ENCODE measurements at places on chromosomes 5 and 9. TPM values are rescaled to one million over a fixed set of nuclear protein-coding genes. Genes with fewer than 3 reads are reported as not detected.

- no peaks in the 10 kb centered on the region for H3K36me3 ChIP-seq
- no peak overlapping the region for H3K4me3 ChIP-seq
- no peaks in the 10 kb centered on the region for H3K4me1 ChIP-seq
- no peak overlapping the region for H3K27ac ChIP-seq
- peaks cover 2% of the 10 kb centered on the region for H3K27me3 ChIP-seq
These were observed 32.6 kb downstream of the GABRB2 start for GRCh38 chr5:161513942-161514341.

Gene PTGER4
- 9.6 TPM for total RNA-seq

- no peak overlapping the region for H3K4me3 ChIP-seq
- no peak overlapping the region for H3K27ac ChIP-seq
- no peaks in the 10 kb centered on the region for H3K27me3 ChIP-seq
- no peak for DNase-seq
- H3K36me3 ChIP-seq, result no peaks in the 10 kb centered on the region
These were observed 70.6 kb downstream of the HMHB1 start for GRCh38 chr5:143882520-143882919.

DNA sequence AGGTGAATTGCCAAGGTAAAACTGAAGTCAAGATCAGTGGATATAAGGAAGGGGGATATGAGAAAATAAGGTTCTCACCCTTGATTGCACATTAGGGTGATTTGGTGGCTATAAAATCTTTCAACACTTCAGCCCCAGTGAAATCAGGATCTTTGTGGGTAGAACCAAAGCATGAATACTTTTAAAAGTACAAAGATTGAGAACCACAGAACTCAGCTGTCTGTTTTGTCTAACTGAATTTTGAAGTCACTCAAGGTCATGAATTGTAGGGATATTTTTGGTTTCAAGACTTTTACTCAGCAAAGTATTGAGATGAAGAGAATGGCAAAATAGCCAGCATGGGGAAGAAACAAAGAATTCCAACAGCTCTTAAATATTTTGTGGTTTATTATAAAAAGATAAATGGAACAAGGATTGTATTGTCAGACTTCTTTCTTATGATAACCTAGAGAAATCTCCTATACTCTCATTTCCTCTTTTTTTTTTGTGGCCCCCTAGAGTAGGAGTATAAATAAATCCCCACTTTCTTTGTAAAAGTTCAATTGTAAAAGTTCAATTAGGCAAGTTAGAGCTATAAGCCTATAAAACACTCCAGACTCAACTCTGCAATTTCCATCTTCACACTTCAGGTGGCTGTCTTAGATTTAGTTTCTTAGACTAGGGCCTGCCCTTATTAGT, 272.9 kb downstream of the PDE4D start:
- H3K36me3 ChIP-seq, result 0 out of 2 replicates have a peak, but pooled peaks cover 3% of the 10 kb centered on the region
- H3K4me1 ChIP-seq, result no peaks in the 10 kb centered on the region
- no peak for DNase-seq

DNA sequence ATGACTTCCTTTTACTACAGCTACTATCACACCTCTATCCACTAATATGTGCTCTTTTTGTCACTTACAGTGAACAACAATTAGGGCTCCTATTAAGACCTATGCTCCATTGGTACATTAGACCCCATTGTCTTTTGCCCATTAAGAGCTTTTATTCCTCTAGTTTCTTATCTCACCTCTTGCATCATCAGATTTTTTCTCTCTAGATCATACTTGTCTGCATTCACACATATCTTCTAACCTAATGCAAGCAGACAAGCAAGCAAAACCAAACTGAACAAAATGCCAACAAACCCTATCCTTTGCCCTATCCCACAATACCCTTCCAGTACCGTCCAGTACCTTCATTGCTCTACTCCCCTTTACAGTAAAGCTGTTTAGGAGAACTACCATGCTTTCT, 10.1 kb upstream of the RBM27 start:
- H3K36me3 ChIP-seq, result no peaks in the 10 kb centered on the region
- H3K4me3 ChIP-seq, result no peak overlapping the region
- H3K27me3 ChIP-seq, result no peaks in the 10 kb centered on the region
- no peaks in the 10 kb centered on the region for H3K4me1 ChIP-seq
- no peak overlapping the region for H3K27ac ChIP-seq
- DNase-seq, result no peak

Gene TOPORS
- 29.1 TPM for total RNA-seq

GRCh38 chr9:129400001-129400970, 220.6 kb downstream of the C9orf50 start:
- H3K36me3 ChIP-seq, result no peaks in the 10 kb centered on the region
- DNase-seq, result no peak
- H3K27ac ChIP-seq, result no peak overlapping the region
- H3K27me3 ChIP-seq, result peaks cover 28% of the 10 kb centered on the region
- H3K4me1 ChIP-seq, result no peaks in the 10 kb centered on the region

Gene IGIP
- total RNA-seq, result 1.6 TPM

All from SJCRH30 (cell line).